Chondrocyte (in vitro differentiated cells): ENCODE measurements at places on chromosomes 13 and 19. TPM values are rescaled to one million over a fixed set of nuclear protein-coding genes. Genes with fewer than 3 reads are reported as not detected.

Gene ZNF529
- total RNA-seq = 13.7 to 18.6 TPM (median 14.1 TPM) in 3 replicates

Gene FLT3
- not detected in 3 replicates for total RNA-seq

Gene ZNF844
- total RNA-seq = 7.1 to 7.9 TPM (median 7.6 TPM) in 3 replicates

Gene C19orf67
- not detected in 3 replicates for total RNA-seq

Gene OR7D2
- total RNA-seq = 0.33 to 0.70 TPM (median 0.60 TPM) in 3 replicates

Gene FSD1
- total RNA-seq = 8.8 to 13.7 TPM (median 11.6 TPM) in 3 replicates

Gene IL17D
- 6.0 to 12.3 TPM (median 12.1 TPM) in 3 replicates for total RNA-seq

Gene DLL3
- 0.92 to 1.3 TPM (median 1.00 TPM) in 3 replicates for total RNA-seq

Gene ZNF497
- total RNA-seq = 0.65 to 0.69 TPM (median 0.68 TPM) in 3 replicates

Gene KCNJ14
- 0.90 to 1.1 TPM (median 0.95 TPM) in 3 replicates for total RNA-seq

DNA sequence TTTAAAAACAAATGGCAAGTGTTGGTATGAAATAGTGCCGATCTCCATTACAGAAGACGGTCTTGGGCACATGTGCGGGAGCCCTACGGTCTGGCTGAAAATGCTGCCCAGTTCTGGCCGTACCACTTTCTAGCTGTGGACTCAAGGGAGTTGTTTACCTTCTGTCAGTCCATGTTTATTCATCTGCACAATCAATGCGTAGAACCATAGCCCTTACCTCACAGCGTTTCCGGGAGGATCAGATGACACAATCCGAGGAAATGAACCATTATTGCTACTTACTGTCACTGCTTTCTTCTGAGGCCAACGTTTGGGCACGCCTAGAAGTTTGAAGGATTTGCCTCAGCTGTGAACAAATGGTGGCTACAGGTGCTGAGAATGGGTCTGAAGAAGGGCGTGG lies 31.2 kb downstream of the GADD45B start:
- no peaks in the 10 kb centered on the region for H3K36me3 ChIP-seq
- no peak overlapping the region for H3K4me3 ChIP-seq
- no peaks in the 10 kb centered on the region for H3K27me3 ChIP-seq
- H3K27ac ChIP-seq = peak overlapping the region; percentile 29
- peaks cover 22% of the 10 kb centered on the region for H3K4me1 ChIP-seq
- no peak for DNase-seq

DNA sequence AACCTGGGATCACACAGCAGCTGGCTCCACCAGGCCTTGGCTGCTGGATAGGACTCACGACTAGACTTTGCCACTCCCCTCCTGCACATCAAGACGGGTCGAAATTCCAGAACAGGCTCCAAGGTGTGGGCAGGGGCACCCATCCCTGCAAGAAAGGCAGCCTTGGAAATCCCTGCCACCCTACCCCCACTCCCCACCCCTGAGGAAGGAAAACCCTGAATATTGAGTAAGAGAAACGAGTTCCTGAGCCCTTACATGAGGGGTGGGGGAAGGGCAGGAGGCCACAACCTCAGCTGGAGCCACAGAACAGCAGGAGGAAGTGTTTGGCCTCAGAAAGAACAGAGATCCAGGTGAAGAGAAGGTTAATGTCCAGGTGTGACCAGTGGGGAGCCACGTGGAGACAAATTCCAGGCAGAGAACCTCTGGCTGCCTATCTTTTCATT lies 20.1 kb downstream of the DEDD2 start:
- H3K27me3 ChIP-seq = no peaks in the 10 kb centered on the region
- H3K36me3 ChIP-seq = peaks cover 31% of the 10 kb centered on the region
- DNase-seq = no peak
- H3K27ac ChIP-seq = no peak overlapping the region
- no peak overlapping the region for H3K4me3 ChIP-seq
- H3K4me1 ChIP-seq = no peaks in the 10 kb centered on the region

DNA sequence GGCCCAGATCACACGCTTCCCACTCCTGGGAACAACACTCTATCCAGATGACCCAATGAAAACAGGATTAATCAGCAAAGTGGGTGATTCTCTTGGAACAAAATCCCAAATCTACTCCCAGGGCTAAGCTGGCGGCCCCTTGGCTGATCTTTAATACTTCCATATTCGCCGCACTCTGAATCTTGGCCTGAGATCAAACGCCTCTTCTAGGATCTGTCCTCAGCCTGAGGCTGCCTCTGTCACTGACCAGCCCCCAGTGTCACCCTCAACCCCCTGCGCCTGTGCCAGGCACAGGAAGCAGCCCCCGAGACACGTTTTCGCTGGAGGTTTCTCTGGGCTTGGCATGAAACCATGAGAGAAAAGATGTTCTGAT lies 2.4 kb upstream of the CTXN1 start:
- DNase-seq = no peak
- H3K36me3 ChIP-seq = peaks cover 2% of the 10 kb centered on the region
- H3K27ac ChIP-seq = peak overlapping the region; percentile 100
- no peaks in the 10 kb centered on the region for H3K27me3 ChIP-seq
- H3K4me3 ChIP-seq = peak overlapping the region; percentile 60
- peaks cover 32% of the 10 kb centered on the region for H3K4me1 ChIP-seq

DNA sequence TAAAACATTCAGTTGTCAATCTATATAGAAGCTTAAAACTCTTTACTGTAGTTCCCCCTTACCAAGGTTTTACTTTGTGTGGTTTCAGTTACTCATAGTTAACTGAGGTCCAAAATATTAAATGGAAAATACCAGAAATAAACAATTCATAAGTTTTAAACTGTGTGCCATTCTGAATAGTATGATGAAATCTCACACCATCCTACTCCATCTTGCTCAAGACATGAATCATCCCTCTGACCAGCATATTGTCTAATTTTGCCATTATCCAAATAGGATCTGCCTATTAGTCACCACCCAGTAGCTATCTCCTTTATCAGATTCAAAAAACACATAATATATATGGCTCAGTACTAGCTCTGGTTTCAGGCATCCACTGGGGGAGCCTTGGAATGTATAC lies 22.4 kb downstream of the ZNF571 start:
- H3K27ac ChIP-seq = no peak overlapping the region
- H3K27me3 ChIP-seq = no peaks in the 10 kb centered on the region
- H3K4me1 ChIP-seq = no peaks in the 10 kb centered on the region
- H3K36me3 ChIP-seq = peaks cover 59% of the 10 kb centered on the region
- no peak for DNase-seq

- H3K36me3 ChIP-seq = no peaks in the 10 kb centered on the region
- H3K27me3 ChIP-seq = no peaks in the 10 kb centered on the region
- H3K27ac ChIP-seq = no peak overlapping the region
- no peak overlapping the region for H3K4me3 ChIP-seq
These were observed 7.1 kb upstream of the ELOF1 start for GRCh38 chr19:11566164-11566563.

- peaks cover 4% of the 10 kb centered on the region for H3K36me3 ChIP-seq
- peak overlapping the region; percentile 49 for H3K27ac ChIP-seq
- peaks cover 31% of the 10 kb centered on the region for H3K4me1 ChIP-seq
- no peak for DNase-seq
These were observed 173.8 kb upstream of the RNF113B start for GRCh38 chr13:98350746-98351330.

GRCh38 chr13:77489566-77490337 lies 45.8 kb upstream of the SCEL start:
- H3K4me3 ChIP-seq = no peak overlapping the region
- H3K27ac ChIP-seq = no peak overlapping the region
- no peaks in the 10 kb centered on the region for H3K4me1 ChIP-seq
- H3K27me3 ChIP-seq = peaks cover 24% of the 10 kb centered on the region
- H3K36me3 ChIP-seq = peaks cover 2% of the 10 kb centered on the region

- peaks cover 28% of the 10 kb centered on the region for H3K4me1 ChIP-seq
- DNase-seq = no peak
- H3K27ac ChIP-seq = peak overlapping the region; percentile 53
- H3K36me3 ChIP-seq = no peaks in the 10 kb centered on the region
- H3K4me3 ChIP-seq = no peak overlapping the region
- H3K27me3 ChIP-seq = no peaks in the 10 kb centered on the region
These were observed 116.9 kb downstream of the USP12 start for GRCh38 chr13:27054760-27055159.

GRCh38 chr19:35901854-35902661 lies at the start of gene HCST:
Gene HCST (plus strand): TSS chr19:35902529. CDS start chr19:35902594, 65 bp downstream.
- no peaks in the 10 kb centered on the region for H3K36me3 ChIP-seq
- DNase-seq = no peak
- peak within 1 kb of the TSS; percentile 14 for H3K27ac ChIP-seq
- no peaks in the 10 kb centered on the region for H3K27me3 ChIP-seq

GRCh38 chr13:59677966-59678814 lies 485.5 kb downstream of the DIAPH3 start:
- H3K36me3 ChIP-seq = no peaks in the 10 kb centered on the region
- peaks cover 11% of the 10 kb centered on the region for H3K4me1 ChIP-seq
- no peak for DNase-seq
- H3K27ac ChIP-seq = no peak overlapping the region
- H3K27me3 ChIP-seq = no peaks in the 10 kb centered on the region
- no peak overlapping the region for H3K4me3 ChIP-seq

DNA sequence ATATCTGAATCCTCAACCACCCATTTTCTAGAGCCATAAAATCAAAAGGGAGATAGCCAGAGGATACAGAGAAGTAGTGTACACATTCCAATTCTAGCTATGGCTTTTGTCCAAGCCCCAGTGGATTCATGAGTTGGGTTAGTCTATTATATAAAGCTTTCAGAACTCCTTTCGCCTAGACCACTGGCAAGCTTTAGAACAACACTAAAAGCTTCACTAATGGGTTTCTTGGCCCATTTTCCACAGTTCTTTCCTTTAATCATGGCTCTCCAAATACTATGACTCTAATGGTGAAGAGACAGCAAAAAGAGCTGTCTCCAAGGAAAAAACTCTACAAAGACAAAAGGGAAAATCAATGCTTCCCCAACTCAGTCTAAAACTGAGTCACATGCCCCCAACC lies 48.2 kb upstream of the SLITRK5 start:
- no peak overlapping the region for H3K27ac ChIP-seq
- no peaks in the 10 kb centered on the region for H3K4me1 ChIP-seq
- H3K27me3 ChIP-seq = no peaks in the 10 kb centered on the region
- no peak for DNase-seq

- peak overlapping the region; percentile 73 for H3K27ac ChIP-seq
- H3K4me3 ChIP-seq = peak overlapping the region; percentile 24
- H3K27me3 ChIP-seq = no peaks in the 10 kb centered on the region
- H3K4me1 ChIP-seq = peaks cover 46% of the 10 kb centered on the region
These were observed 1.7 kb downstream of the ETFB start for GRCh38 chr19:51364200-51365106.

GRCh38 chr13:44471686-44472085 lies 98.1 kb downstream of the SERP2 start:
- no peaks in the 10 kb centered on the region for H3K36me3 ChIP-seq
- H3K4me3 ChIP-seq = no peak overlapping the region
- no peak for DNase-seq
- H3K4me1 ChIP-seq = peaks cover 55% of the 10 kb centered on the region

DNA sequence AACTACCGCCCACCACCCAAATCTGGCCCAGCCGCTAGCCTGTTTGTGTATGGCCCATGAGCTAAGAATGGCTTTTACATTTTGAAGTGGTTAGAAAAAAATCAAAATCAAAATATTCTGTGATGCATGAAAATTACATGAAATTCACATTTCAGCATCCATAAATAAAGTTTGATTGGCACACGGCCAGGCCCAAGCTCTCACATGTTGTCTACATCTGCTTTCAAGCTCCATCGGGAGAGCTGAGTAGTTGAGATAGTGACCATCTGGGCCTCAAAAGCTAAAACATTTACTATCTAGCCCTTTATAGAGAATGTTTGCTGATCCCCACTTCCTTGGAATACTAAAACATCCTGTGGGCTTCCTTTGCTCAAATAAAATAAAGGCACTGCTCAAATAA lies 14.5 kb downstream of the RFX2 start:
- no peaks in the 10 kb centered on the region for H3K27me3 ChIP-seq
- H3K36me3 ChIP-seq = no peaks in the 10 kb centered on the region
- DNase-seq = no peak
- H3K27ac ChIP-seq = no peak overlapping the region

GRCh38 chr13:49855930-49856329 lies 63.4 kb upstream of the KPNA3 start:
- no peaks in the 10 kb centered on the region for H3K27me3 ChIP-seq
- H3K36me3 ChIP-seq = no peaks in the 10 kb centered on the region
- H3K27ac ChIP-seq = no peak overlapping the region
- no peak for DNase-seq

DNA sequence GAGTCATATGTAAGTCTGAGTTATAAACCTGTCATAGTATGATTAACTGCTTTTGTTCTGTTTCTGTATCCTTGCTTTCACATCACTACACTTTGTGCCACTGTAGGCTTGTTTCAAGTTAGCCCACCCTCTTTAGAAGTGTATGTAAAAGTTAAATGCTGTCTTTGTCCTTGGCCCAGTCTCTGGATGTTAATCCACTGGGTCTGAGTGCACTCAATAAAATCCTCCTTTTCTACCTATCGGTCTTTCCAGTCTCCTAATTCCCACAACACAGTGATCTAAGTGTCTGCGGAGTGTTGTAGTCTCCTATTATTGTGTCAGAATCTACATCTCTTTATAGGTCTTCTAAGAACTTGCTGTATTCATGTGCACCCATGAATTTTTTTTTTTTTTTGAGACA lies 14.1 kb downstream of the ZNF429 start:
- H3K27me3 ChIP-seq = no peaks in the 10 kb centered on the region
- DNase-seq = no peak
- H3K4me3 ChIP-seq = no peak overlapping the region
- H3K27ac ChIP-seq = no peak overlapping the region
- H3K4me1 ChIP-seq = peaks cover 2% of the 10 kb centered on the region
- peaks cover 52% of the 10 kb centered on the region for H3K36me3 ChIP-seq

DNA sequence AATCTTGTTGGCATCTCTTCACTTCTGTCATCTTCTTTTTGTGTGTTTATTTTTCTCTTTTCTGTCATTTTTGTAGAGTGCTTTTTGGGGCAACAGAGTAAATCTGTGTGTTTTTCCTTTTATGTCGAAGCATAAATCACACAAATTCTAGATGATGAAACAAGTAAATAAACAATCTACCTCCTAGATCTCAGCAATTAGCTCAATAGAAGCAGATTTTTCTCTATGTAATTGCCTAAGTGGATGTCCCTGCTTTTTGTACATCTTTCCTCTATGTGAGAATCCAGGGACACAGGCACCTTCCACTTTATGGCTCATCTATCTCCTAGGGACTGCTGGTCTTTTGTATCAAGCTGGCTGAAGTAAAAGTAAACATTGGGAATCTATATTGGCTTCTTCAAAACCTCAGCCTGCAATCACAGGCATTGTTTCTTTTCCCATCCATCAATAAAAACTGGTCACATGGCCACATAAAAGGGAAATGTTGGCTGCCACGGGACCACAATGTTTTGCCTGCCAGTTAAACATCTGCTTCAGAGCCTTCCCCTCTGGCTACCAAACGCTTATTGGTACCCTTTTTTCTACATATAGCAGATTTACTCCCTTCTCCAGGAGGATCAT lies 323.8 kb downstream of the LMO7 start:
- no peak overlapping the region for H3K27ac ChIP-seq
- no peak overlapping the region for H3K4me3 ChIP-seq
- peaks cover 9% of the 10 kb centered on the region for H3K27me3 ChIP-seq
- no peaks in the 10 kb centered on the region for H3K4me1 ChIP-seq
- DNase-seq = no peak
- no peaks in the 10 kb centered on the region for H3K36me3 ChIP-seq

GRCh38 chr19:42697884-42698283 lies 42.4 kb downstream of the PSG3 start:
- H3K27ac ChIP-seq = no peak overlapping the region
- DNase-seq = no peak
- no peaks in the 10 kb centered on the region for H3K4me1 ChIP-seq
